ENCODE measurements at places on chromosomes 16 and 17.

GRCh38 chr16:71919035-71919434 is 23.7 kb downstream of the IST1 start:
- DNase-seq = no peak

- DNase-seq = no peak
Measured at GRCh38 chr17:69870091-69870530, 204.9 kb upstream of the KCNJ16 start.

DNA sequence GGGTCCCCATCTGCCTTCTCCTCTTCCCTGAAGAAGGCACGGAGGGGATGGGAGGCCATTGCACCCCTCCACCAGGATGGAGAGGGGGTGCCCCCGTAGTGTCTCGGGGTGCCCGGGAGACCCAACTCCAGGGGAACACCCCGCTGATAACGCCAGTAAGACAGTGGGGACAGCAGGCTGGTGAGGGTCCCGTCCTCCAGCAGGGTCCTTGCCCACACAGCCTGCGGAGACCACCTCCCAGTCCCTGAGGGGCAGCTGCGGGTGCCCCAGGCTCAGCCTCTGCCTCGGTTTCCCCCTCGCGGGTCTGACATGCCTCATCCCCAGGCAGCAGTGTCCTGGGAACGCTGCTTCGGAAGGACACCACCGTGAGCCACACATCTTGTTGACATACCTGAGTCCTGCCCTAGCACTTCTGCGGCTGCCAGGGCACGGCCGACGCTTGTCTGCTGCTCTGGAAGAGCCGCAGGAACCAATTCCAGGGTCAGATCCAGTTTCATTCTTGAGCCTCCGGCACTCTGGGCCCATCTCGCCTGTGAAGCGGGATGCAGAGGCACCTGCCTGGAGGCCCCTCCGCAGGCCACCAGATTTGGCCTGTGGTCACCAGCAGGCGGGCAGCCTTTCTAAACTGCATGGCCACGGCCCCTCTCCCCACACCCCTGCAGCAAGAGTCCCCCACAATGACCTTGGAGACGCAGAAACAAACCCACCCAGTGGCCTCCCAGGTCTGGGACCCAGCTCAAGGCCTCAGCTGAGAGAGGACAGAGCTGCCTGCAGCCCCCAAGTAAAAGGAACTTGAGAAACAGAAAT is 39.9 kb upstream of the ZC3H18 start:
- DNase-seq = no peak

- no peak for DNase-seq
Measured at GRCh38 chr17:62565817-62566216, 61.7 kb upstream of the MRC2 start.

GRCh38 chr16:24844101-24845030 is 1.4 kb upstream of the SLC5A11 start:
- no peak for DNase-seq

GRCh38 chr17:76204277-76204676 is 36.0 kb downstream of the RNF157 start:
- no peak for DNase-seq

Data from stimulated activated CD8-positive, alpha-beta memory T cell treated with anti-CD3 and anti-CD28 coated beads, Interleukin-7, amount 100 ng/mL, for 1 hour (primary cell).